Astrocyte (in vitro differentiated cells and primary cell): ENCODE measurements at places on chromosomes 6 and 20. TPM values are rescaled to one million over a fixed set of nuclear protein-coding genes. Genes with fewer than 3 reads are reported as not detected.

GRCh38 chr6:79082304-79082703 lies 4.2 kb upstream of the PHIP start:
- DNase-seq, result no peak

DNA sequence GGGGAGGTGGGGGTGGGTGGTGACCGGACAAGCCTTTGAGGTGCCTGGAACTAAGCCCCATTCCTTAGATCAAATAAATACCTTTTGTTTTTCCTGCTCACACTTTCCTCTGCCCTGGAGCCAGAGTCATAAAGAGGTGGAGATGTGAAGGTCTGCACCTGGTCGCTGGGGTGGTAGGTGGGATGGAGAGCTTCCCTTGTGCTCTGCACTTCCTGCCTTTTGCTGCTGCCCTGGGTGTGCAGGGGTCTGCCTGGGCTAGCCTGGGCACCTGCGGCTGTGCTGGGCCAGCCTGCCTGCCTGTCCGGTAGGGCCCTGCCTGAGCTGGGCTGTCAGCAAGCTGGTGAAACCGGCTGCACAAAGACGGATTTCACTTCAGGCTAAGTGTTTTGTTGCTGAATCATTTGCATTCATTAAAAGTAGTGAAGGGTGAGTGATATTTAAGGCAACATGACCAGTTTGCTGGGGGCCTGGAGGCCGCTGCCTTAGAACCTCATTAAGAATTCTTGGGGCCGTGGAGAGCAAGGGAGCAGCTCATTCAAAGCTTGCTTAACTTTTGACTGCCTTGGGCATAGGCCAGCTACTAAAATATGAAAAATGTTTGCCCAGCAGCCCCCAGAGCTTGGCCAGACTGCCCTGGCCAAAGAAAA lies 20.5 kb downstream of the PTK7 start:
- peak; percentile 93 for DNase-seq

DNA sequence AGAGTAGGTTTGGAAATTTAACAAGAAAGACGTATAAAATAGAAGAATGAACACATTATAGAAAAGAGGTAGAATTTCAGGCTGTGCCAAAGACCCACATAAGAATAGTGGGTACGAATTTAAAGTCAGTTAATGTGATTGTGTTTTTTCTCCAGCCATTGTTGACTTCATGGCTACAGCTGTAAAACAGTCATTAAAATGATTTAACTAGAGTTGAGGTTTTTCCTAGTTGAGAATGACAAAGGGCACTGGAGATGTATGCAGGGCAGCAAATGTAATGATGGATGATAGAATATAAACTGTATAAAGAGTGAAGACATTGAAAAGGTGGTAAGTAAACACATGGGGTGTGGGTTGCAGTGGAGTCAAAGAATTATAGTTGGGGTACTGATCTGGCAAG lies 72.7 kb downstream of the LIN28B start:
- no peak for DNase-seq

DNA sequence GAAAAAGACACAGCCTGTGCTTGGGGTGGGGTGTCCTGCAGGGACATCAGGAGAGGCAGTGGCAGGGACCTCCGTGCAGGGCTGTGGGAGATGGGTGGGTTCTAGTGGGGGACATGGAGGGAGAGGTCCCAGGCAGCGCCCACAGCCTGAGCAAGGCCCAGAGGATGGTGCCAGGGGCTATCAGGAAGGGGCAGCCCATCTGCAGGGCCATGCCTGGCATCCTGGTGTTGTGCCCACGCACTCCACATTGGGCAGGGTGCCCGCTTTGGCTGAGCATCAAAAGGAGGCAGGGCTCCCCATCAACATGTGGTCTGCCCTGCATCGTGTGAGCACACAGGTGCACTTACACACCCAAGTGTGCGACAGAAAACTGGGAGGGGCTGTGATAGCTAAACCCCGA lies 184.3 kb upstream of the SNX9 start:
- DNase-seq, result no peak

- DNase-seq, result no peak
Measured at GRCh38 chr6:106077881-106078280, 8.3 kb upstream of the PRDM1 start.

DNA sequence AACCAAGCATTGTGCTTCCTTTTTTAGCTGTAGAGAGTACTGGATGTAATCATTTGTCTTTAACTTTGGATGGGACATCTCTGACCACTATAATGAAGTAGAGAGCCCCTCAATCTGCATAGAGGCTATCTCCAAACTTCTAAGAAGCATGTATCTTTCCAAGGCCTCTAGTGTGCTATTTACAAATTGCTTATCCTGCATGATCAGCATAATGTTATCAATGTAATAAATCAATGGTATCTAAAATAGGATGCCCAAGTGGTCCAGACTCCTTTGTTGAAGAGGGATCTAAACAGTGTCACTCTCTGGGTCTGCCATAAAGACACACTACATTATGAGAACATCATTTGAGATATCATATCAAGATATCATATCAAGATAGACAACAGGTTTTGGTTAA lies 6.7 kb downstream of the TAAR9 start:
- no peak for DNase-seq

DNA sequence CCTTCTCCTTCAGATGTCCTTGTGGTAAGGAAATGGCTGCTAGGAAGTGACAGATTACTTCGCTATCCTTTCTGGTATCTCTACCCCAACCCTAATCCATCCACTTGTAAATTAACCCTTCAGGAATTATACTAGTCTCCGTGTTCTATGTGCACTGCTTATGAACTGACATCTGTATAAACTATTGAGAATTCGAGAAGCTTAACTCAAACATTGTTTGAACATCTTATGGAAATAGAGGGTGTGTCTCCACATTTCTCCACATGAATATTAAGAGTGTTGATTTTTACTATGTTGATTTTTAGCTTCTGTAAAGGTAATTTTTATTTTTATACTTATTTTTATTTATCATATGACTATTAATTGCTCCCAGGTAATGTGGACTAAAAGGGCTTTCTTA lies 457.6 kb upstream of the ZNF337 start:
- DNase-seq, result no peak

- no peak for DNase-seq
Measured at GRCh38 chr20:19968466-19969073, 48.6 kb upstream of the NAA20 start.

Gene FILIP1
- 1.0 and 2.0 TPM in 2 replicates for total RNA-seq
